ENCODE measurements at places on chromosomes 4 and X.

DNA sequence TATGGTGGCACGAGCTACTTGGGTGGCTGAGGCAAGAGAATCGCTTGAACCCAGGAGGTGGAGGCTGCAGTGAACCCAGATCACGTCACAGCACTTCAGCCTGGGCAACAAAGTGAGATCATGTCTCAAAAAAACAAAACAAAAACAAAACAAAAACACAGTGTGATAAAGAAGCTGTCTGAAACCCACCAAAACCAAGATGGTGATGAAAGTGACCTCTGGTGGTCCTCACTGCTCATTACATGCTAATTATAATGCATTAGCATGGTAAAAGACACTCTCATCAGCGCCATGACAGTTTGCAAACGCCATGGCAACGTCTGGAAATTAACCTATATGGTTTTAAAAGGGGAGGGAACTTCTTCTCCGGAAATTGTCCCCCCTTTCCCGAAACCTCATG is 29.4 kb upstream of the OPHN1 start:
- peak; percentile 78 for DNase-seq

GRCh38 chrX:23317799-23318724 is 16.6 kb upstream of the PTCHD1 start:
- peak; percentile 32 for DNase-seq

- peak; percentile 20 for DNase-seq
Observed at GRCh38 chr4:119105605-119106004, 30.0 kb upstream of the MYOZ2 start.

DNA sequence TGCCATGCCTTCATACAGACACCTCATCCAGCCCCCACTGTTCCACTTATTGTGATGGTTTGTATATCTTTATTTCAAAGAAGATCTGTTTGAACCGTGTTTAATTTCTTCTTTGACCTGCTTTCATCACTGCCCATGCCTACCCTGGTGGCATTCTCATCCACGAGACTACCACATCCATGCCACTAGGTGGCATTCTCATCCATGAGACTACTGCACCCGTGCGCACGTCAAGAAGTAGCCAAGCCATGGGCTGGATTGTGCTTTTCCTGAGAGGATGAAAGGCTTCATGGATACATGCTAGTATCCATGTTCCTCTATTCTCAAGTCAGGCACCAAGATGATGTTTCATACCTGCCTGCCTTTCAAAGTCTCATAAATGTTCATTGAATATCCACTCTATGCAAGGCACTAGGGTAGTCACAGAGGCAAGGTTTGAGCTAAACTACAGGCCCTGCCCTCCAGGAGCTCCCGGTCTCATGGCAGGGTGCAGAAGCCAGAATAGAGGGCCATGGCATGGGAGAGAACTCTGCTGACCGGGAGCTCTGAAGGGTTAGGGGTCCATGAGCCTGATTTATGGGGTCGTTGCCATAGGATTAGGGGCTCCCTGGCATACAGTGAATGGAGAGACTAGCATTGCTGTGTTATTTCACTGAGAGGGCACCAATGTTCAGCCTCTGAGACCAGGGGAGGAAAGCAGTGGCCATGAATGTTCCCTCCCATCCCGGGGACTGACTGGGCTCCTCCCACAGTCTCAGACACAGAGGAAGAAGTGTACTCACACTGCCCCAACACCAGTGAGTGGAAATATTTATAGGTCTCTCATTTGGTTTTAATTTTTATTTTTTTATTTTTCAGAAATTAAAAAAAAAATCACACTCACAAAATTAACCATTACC is 24.8 kb upstream of the EOLA2 start:
- peak; percentile 64 for DNase-seq

GRCh38 chr4:40461879-40462278 is 126.7 kb downstream of the CHRNA9 start:
- no peak for DNase-seq

DNA sequence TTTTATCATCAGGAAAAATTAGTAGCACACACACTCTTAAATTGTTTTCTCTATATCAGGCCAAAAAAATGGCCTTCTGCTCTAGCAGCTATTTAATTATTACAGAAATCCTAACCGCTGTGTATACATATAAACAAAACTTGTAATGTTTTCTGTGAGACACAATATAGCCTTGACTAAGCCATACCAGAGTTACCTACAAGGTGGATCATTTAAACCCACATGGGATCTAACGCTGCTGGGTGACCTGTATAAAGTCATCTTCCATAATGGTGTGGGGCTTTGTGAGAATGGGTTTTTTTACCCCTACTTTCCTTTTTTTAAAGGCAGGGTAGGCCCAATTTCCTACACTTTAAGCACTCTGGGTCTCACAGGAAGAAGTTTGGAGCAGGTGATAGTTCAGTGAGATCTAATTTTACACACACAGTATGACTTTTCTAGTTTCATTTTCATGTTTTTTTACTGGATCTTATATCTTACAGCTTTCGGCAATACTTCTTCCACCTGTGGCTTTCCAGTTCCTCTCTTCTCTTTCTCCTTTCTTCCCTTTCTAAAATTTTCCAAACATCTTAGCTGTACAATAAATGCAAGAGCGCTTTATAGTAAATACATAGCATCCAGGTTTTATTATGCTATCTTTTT is 66.9 kb upstream of the MMAA start:
- DNase-seq = no peak

DNA sequence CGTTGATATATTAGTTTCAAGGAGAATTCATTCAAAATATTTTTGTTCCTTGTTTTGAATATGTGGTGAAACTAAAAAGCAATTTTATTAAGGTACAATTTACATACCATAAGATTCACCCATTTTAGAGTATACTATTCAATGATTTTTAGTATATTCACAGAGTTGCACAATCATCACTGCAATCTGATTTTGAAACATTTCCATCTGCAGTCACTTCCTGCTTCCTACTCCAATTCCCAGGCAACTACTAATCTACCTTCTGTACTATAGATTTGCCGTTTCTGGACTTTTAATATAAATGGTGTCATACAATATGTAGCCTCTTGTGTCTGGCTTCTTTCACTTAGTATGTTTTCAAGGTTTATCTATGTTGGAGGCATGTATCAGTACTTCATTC is 71.3 kb downstream of the SLC9A7 start:
- DNase-seq = no peak

GRCh38 chrX:99717716-99718115 is 692.4 kb downstream of the PCDH19 start:
- DNase-seq = no peak

- DNase-seq = no peak
Observed at GRCh38 chr4:169018406-169018805, 8.4 kb upstream of the CBR4 start.

DNA sequence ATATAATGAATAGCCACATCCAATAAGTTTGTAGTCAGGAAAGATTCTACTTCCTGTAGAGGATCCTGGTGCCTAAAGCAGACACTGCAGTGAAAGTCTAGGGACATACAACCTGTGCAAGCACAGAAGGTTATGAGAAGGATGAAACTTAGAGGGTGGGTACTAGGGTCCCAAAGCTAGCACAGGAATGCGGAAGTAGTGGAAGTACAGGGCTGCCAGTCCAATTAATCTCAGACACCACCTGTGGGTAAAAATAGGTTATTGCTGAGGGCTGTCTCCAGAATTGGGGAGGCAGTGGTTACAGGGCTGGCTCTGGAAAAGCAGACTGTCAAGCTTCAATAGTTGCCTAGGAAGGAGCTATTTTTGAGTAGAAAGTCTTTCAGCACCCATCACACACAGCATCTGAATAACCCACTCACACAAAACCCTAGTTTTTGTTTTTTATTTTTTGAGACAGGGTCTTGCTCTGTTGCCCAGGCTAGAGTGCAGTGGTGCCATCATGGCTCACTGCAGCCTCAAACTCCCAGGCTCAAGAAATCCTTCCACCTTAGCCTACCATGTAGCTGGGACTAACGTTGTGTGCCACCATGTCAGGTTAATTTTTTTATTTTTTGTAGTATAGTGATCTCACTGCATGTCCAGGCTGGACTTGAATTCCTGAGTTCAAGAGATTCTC is 50.8 kb upstream of the ELF2 start:
- peak; percentile 82 for DNase-seq

GRCh38 chrX:134631426-134632346 is 26.6 kb downstream of the PLAC1 start:
- DNase-seq = no peak

DNA sequence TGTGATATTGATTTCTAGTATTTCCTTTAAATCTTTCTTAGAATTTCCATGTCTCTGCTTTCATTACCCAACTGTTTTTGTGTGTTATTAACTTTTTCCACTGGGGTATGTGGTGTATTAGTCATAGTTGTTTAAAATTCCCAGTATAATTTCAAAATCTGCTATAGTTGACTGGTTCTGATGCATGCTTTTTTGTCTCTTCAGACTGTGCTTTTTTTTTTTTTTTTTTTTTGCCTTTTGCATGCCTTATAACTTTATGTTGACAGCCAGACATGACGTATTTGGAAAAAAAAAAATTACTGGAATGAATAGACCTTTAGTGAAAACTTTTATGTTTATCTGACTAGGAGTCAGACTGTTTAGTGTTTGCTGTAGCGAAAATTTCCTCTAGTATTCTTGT is 580.4 kb downstream of the ANKRD50 start:
- DNase-seq = no peak

- no peak for DNase-seq
Observed at GRCh38 chr4:34939073-34939472, 1305.2 kb downstream of the ARAP2 start.

DNA sequence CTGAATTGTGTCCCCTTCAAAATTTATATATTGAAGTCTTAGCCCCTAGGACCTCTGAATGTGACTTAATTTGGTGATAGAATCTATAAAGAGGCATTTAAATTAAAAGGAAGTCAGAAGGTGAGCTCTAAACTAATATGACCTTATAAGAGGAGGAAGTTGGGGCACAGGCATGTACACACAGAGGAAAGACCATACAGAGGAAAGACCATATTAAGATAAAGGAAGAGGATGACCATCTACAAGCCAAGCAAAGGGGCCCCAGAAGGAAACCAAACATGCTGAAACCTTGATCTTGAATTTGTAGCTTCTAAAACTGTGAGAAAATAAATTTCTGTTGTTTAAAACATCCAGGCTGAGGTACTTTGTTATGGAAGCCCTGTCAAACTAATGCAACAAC is 26.9 kb upstream of the CYBB start:
- peak; percentile 33 for DNase-seq

- DNase-seq = no peak
Observed at GRCh38 chr4:161651586-161651985, 512.2 kb downstream of the FSTL5 start.

- DNase-seq = no peak
Observed at GRCh38 chr4:22686141-22686540, 6.6 kb upstream of the GBA3 start.

DNA sequence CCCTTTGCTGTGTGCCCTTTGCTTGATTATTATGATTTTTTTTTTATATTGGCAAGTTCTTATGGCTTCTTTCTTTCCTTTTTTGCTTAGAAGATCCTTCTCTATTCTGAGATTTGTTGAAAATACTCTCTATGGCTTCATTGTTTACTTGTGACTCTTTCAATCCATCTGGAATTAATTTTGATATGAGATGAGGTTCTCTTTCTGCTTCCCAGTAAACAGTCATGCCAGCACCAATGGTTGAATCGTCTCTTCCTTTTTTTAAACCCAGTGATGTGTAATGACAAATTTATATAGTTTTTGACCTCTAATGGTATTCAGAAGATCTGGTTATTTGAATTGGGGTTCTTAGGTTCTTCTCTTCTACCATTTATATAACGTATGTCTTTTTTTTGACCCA is 121.8 kb downstream of the ARHGAP10 start:
- DNase-seq = no peak

- no peak for DNase-seq
Observed at GRCh38 chrX:137428221-137428661, 137.7 kb upstream of the ZIC3 start.

GRCh38 chr4:66590488-66591215 is 920.4 kb upstream of the EPHA5 start:
- DNase-seq = no peak

DNA sequence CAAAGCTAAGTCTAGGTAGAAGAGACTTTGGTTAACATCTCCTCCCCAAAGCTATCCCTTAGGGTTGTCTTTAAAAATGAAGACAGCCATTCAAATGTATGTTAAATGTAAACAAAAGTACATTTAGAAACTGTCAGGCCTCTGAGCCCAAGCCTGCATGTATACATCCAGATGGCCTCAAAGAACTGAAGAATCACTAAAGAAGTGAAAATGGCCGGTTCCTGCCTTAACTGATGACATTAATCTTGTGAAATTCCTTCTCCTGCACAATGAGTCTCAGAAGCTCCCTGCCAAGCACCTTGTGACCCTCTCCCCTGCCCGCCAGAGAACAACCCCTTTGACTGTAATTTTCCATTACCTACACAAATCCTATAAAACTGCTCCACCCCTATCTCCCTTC is 377.9 kb downstream of the FAM133A start:
- DNase-seq = no peak

- DNase-seq = no peak
Observed at GRCh38 chrX:31166416-31166815, 94.6 kb upstream of the FTHL17 start.

DNA sequence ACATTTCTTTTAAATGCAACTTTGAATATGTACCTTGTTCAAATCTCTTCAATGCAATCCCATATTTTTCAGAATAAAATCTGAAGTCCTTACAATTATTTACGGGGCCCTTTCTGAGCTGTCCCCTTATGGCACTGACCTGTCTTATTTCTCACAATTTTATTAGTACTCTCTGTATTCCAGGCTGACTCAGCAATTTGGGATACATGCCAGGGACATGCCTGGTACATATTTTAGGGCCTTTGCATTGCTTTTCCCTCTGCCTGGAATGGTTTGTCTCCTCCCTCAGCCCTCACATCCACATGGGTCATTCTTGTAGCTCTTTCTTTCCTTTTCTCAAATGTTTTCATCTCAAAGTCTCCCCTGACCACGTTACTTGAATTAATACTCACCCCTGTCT is 172.2 kb upstream of the TECRL start:
- DNase-seq = no peak
